ENCODE measurements at places on chromosomes 4 and X.
A peak's percentile ranks its signal among the peaks of the same experiment; 100 is the strongest.

- no peak for DNase-seq
Observed at GRCh38 chr4:186707996-186708395, 15.7 kb downstream of the FAT1 start.

DNA sequence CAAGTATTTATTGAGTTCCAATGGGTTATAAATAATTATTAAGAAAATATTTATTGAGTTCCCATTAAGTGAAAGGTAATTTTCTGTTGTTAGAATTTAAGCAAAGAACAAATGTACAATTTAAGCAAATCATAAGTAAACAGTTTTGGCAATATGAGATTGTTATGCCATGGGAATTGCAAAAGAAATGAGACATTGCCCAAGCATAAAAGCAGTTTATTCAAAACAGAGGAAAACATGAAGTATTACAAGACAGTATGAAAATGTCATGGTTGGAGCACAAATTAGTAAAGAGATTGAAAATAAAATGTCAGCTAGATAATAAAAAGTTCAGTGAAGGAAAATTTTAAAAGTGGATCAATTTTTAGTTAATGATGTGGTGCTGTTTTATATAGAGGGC lies 706.1 kb upstream of the EPHA5 start:
- no peak for DNase-seq

DNA sequence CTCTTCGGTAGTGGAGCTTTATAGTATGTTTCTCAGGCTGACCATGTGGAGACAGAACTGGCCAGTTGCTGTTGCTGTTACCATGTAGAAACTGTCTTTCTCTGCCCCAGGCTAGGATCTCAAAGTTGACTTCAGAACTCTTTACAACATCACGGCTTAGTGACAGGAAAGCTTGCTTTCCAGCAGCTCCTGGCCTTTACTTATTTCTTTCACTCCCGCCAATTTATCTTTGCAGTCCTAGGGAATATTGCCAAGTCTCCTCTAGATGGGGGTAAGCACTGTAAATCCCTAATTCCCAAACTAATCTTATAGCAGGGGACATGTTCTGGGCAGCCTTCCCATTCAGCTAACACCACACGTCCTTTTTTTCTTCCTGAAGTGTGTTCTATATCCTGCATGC lies 631.6 kb downstream of the SPRY1 start:
- DNase-seq: no peak

DNA sequence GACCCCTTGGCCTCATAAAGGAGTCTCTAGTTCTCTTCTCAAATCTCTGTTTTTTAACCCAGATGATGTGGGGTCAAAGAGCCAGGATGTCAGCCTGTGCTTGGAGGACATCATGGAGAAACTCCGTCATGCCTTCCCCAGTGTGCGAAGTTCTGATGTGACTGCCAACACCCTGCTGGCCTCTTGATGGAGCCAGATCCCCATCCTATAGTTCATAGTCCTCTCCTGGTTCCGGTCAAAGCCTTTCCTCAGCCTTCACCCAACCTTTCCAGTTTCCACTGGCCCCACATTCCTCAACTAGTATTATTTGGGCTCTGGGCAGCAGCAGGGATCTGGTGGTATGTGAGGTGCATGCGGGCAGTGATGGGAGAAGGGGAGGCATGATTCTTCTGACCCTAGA lies 30.7 kb downstream of the TAF7L start:
- no peak for DNase-seq

- DNase-seq: no peak
Observed at GRCh38 chr4:4329496-4329895, 39.4 kb downstream of the ZBTB49 start.

DNA sequence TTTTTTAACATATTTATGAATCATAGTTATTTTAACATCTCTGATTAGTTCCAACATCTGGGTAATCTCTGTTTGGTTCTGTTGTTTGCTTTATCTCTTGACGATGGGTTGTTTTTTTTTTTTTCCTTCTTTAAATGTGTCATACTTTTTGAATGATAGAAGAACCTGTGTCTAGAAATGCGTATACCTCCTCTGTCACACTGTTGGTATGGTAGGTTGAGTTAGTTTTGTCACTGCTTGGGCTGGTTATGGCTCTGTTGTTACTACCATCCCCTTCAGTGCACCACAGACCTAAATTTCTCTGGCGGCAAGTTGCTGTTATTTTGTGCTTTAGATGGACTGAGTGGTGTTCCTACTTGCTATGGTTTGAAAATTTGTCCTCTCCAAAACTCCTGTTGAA lies 16.8 kb downstream of the STIM2 start:
- no peak for DNase-seq

- DNase-seq: no peak
Observed at GRCh38 chr4:169060391-169061091, 50.5 kb upstream of the CBR4 start.

- DNase-seq: no peak
Observed at GRCh38 chr4:11232015-11232414, 196.7 kb downstream of the HS3ST1 start.

DNA sequence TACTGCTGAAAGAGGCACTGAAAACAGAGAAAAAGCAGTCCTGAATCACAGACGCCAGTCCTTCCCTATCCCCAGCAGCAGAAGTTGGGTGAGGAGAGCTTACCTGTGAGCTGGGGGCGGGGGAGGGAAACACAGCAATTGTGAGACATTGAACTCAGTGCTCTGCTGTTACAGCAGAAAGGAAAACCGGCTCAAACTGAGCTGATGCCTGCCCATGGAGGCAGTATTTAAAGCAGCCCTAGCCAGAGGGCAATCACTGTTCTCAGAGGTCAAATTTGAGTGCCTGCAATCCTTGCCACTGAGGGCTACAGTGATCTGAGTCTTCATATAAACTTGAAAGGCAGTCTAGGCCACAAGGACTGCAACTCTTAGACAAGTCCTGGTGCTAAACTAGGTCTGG lies 220.7 kb downstream of the GRXCR1 start:
- no peak for DNase-seq

DNA sequence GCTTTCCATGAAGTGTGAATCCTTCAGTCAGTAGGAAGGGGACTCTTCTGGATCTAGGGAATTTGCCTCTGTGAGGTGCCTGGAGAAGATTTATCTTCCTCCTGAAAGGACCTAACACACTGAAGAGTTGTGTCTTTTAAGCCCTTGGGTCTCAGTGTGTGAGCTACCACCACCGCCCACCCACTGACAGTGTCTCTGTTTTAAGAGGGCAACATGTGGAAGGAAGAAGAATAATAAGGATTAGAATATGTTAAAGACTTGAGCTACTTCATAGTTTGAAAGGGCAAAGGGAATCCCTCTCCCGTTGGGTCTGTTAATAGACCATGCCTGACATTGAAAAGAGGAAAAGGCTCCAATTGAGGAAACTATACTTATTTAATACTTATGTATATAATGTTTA lies 64.3 kb upstream of the TLR2 start:
- no peak for DNase-seq

DNA sequence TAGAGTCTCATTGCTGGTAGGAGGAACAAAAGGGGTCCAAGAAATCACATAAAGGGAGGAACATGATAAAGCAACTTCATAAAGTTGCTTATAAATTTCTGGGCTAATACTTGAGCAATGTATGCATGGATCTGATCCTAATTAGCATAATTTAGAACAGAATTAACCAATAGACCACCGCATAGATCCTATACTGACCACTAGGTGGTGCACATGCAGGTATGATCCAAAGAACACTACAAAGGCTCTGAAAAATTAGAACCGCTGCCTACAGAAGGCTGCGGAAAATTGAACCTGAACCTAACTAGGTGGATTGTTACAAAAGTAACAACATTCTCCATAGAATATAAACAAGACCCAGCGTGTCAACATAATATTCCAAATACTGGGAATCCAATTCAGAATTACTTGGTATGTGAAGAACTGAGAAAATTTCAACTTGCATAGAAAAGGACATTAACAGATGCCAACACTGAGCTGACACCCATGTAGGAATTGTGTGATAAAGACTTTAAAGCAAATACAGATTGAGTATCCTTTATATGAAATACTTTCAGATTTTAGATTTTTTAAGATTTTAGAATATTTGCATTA lies 23.3 kb downstream of the BRCC3 start:
- DNase-seq: peak; percentile 18

DNA sequence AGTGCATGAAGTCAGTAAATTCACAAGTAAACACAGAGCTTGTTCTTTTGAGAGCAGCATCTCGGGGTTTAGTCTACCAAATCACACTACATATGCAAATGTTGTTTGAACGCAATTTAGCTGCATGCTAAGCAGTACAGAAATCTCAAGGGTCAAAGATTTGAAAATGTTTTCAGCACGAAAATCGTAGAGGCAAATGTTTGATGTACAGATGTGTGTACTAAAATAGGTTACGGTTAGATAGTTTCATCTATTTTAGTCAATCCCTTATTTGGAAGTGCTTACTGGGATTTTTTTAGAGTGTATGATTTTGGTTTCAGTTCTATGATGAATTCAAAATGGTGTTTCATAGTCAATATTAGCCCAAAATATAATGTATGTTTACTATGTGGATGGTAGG lies 1928.2 kb upstream of the TENM3 start:
- DNase-seq: no peak

DNA sequence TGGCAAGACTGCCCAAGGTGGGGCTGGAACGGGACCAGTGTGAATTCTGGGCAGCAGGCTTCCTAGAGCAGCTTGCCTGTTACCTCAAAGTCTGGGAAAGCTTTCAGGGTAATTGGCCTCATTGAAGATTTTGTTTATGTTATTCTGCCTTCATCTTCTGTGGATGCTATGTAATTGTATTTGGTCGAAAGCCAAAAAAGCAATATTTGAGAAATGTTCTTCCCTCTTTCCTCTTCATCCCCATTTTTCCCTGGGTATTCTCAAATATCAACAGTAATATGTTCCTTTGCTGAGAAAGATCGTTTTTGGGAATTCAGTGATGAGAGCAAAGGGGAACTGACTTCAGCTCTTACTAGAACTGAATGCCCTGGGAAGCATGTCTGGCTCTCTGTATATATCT lies 12.9 kb downstream of the TMEM131L start:
- no peak for DNase-seq

Measured in inflammatory macrophage (primary cell).